NCI-H1048 (cell line): ENCODE measurements at places on chromosomes 2 and 18.

DNA sequence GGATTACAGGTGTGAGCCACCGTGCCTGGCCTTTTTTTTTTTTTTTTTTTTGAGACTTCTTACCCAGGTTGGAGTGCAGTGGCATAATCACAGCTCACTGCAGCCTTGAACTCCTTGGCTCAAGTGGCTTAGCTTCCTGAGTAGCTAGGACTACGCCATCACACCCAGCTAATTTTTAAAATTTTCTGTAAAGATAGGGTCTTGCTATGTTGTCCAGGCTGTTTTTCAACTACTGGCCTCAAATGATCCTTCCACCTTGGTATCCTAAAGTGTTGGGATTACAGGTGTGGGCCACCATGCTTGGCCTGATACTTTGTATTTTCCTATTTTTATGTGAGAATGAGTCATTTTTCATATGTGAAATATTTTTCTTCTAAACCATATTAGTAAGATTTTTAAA lies 13.7 kb downstream of the ELP2 start:
- no peak for DNase-seq

DNA sequence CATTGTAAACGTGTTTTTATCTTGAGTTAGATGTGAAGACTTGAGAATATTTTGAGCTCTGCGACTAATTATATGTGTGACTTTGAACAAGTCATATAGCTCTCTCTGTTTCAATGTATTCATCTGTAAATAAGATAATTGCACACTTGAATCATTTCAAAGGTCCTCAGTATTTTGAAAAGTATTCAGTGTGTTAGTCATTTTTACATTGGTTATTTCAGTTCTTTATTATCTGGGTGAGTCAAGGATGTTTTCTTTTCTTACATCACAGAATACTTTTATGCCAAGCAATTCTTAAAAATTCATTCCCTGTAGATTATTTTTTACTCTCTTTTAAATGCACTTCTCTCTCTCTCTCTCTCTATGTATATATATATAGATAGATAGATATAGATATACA lies 1098.0 kb upstream of the ZEB2 start:
- no peak for DNase-seq

DNA sequence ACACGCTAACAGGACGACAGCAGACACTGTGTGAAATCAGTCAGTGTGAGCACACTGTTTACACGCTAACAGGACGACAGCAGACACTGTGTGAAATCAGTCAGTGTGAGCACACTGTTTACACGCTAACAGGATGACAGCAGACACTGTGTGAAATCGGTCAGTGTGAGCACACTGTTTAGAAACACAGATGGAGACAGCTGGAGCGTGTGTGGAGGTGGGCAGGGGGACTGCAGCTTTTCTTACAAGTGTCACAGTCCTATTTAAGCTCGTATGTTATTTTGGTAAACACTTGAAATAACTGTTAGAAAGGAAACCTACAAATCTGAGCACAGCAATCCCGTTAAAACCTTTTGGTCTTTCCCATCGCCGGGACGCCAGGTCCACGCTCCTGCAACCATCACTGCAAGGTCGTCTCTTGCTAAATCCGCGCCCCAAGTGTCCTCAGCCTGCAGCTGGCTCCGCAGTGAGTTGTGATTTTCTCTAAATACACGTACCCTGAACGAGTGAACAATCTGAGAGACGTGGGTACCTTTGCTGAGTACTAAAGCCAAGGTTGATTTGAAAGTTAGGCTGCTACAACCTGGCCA lies 58.9 kb upstream of the CTDP1 start:
- DNase-seq = no peak

GRCh38 chr2:236454076-236454475 lies 115.5 kb upstream of the ACKR3 start:
- no peak for DNase-seq

GRCh38 chr2:122236152-122236874 lies 480.9 kb downstream of the TSN start:
- no peak for DNase-seq

DNA sequence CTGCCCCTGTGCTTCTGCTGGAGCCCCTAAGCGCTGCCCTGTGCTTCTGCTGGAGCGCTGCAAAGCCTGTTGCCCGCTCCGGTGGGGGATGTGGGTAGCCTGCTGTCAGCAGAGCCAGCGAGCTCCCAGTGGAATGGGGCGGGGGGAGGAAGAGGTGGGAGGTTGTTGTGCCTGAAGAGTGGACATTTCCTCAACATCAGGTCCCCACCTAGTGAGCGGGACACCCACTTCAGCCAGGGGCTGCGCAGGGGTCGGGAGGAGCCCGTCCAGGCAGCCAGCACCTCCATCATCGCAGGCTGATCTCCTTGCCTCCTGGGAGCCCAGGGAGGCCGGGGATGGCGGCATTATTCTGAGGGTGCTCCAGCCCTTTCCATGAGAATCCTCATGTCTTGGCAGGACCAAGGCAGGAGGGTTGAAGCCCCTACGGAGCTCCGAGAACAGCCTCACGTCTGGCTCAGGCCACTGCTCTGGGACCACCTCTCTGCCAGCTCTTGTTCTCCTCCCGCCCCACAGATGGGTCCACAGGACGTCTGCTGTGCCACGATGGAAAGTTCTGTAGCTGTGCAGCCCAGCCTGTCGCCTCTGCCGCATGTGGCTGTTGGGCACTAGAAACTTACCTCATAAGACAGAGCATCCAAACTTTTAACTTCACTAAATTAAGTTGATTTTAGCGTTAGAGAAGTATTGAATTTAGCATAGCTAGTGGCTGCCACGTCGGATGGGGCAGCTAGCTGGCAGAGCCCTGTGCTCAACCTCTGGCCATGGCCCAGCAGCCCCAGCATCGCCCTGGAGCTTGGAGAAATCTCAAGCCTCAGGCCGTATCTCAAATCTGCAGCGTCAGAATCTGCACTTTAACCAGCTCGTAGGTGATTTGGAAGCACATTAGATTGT lies 1.9 kb upstream of the ALLC start:
- DNase-seq = no peak

DNA sequence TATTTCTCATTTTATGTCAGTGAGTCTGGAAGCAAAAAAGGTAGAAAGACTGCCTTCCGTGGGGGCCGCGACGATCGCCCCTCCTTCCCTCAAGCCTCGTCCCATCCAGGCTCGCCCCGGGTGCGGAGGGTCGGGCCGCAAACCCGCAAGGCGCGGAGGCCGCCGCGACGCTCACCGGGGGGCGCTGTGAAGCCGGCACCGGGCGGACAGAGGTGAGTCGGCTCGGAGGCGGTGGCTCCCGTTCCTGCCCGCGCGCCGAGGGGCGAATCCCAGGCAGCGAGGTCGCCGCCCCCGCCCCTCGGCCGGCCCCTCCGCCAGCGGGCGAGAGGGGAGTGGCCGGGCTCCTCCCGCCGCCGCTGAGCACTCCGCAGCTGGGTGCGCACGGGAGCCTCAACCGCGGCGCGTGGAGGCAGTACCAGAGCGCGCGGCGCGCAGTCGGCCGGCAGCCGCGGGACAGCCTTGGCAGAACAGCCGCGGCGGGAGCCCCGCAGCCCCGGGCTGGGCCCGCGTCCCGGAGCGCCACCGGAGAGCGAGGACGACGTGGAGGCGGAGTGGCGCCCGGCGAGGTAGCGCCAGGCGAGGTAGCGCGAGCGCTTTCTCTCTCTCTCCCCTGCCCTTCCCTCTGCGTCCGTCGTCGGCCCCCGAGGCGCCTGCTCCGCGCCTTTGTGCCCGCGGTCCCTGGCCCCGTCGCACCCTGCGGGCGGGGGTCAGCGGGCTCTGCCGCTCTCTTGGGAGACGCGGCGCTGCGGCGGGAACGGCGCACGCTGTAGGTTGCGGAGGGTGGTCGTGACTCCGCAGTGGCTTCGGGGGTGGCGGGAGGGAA lies at the start of gene MYO1B:
MYO1B (plus strand) TSS at position 359 of the 823 bp plus-strand sequence. CDS start 31,492 bp downstream, outside the sequence.
- peak; percentile 43 for DNase-seq
